ENCODE measurements at places on chromosomes 7 and 10.

GRCh38 chr7:125316466-125316865, 386.8 kb upstream of the POT1 start:
- H3K36me3 ChIP-seq = no peaks in the 10 kb centered on the region
- H3K27me3 ChIP-seq = no peaks in the 10 kb centered on the region
- no peak overlapping the region for H3K4me3 ChIP-seq
- no peaks in the 10 kb centered on the region for H3K4me1 ChIP-seq

DNA sequence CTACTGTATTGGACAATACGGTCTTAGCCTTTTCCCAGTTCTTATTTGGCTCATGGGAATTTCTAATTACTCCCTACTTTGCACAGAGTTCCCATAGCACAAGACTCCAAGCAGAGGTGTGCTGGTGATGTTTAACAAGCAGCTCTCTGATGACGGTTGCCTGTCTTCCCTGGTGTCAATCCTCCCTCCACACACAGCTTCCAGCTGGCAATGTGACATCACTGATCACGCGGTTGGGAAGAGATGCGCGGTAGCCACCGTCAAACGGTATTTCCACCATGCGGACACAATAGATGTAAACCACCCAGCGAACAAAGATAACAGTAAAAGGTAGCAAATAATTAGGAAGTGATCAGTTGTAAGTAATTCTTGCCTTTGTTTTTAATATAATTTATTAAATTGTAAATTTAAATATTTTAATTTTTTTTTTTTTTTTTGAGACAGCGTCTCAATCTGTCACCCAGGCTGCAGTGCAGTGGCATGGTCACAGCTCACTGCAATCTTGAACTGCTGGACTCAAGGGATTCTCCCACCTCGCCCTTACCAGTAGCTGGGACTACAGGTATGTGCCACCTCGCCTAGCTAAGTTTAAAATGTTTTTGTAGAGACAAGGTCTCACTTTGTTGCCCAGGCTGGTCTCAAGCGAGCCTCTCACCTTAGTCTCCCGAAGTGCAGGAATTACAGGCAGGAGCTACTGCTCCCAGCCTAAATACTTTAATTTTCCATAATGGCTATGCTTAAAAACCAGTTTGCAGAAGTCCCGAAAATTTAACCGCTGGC, 36.3 kb upstream of the IL15RA start:
- DNase-seq = no peak
- peak overlapping the region; percentile 80 for H3K27ac ChIP-seq
- H3K4me3 ChIP-seq = no peak overlapping the region
- no peaks in the 10 kb centered on the region for H3K27me3 ChIP-seq
- peaks cover 4% of the 10 kb centered on the region for H3K4me1 ChIP-seq

DNA sequence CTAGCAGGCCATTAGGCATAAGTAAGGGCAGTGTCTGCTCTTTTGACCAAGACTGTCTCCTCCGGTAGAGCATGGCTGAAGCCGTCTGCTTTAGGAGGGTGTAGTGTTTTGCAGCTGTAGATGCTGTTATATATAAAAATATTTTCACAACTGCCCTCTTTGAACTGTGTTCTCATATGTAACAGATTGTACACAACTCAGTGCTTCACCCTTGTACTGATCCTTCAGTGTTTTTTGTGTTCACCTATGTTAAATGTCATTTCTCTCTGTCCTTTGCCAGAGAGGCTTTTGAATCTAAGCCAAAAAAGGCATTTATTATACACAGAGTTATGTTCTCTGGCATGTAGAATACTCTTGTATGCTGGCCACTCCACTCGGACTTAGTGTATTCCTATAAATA, 135.5 kb downstream of the BICC1 start:
- no peak overlapping the region for H3K4me3 ChIP-seq
- H3K36me3 ChIP-seq = no peaks in the 10 kb centered on the region
- H3K27ac ChIP-seq = no peak overlapping the region
- H3K27me3 ChIP-seq = no peaks in the 10 kb centered on the region
- no peak for DNase-seq

DNA sequence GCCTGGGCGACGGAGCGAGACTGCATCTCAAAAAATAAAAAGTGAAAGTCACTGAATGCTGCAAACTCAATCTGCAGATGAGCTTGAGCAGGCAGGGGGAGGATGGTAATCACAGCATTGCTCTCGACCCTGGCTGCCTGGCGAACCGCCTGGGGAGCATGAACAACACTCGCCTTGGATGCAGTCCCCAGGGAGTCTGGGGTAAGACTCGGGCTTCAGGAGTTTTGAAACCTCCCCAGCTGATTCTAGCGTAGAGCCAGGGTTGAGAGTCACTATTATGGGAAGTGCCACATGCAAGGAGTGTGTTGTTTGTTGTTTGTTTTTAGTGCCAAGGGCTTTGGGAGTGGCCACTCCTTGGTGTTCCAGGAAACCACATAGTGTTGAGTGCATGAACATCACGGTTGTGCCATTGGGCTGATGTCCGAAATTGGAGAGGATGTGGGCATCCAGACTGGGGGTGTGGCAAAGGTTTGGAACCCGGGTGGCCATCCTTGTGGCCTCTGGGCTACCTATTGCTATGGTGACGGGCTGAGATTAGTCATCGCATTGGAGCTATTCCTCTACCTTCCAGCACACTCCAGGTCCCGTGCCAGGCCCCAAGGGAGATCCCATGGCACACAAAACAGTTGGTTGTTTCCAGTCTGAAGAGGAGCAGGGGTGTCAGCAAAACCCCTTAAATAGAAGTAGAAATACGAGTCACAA, 92.6 kb downstream of the RGS10 start:
- peak overlapping the region; percentile 17 for H3K4me3 ChIP-seq
- H3K36me3 ChIP-seq = peaks cover 18% of the 10 kb centered on the region
- DNase-seq = no peak
- no peak overlapping the region for H3K27ac ChIP-seq
- peaks cover 21% of the 10 kb centered on the region for H3K4me1 ChIP-seq
- no peaks in the 10 kb centered on the region for H3K27me3 ChIP-seq

DNA sequence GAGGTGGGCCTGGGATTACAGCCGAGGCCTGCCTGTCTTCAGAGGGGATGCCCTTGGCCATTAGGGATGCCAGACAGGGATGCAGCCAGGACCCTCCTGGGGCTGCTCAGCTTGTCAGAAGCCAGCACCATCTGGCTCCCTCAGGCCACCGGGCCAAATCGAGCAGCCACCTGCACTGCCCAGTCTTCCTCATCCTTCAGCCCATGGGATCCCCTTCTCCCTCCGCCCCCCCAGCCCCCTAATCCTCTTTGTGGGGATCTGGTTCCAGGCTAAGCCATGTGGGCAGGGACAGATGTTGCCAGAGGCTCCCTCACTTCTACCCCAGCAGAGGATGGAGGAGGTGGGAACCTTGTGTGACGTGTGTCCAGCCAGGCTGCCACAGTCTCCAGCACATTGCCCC, 137.4 kb upstream of the PPIF start:
- DNase-seq = no peak
- no peak overlapping the region for H3K4me3 ChIP-seq
- H3K4me1 ChIP-seq = peaks cover 7% of the 10 kb centered on the region

GRCh38 chr7:129828989-129829736, 123.6 kb downstream of the UBE2H start:
- H3K4me3 ChIP-seq = no peak overlapping the region
- peaks cover 4% of the 10 kb centered on the region for H3K36me3 ChIP-seq
- DNase-seq = no peak
- H3K27ac ChIP-seq = no peak overlapping the region
- H3K27me3 ChIP-seq = no peaks in the 10 kb centered on the region
- H3K4me1 ChIP-seq = peaks cover 17% of the 10 kb centered on the region

DNA sequence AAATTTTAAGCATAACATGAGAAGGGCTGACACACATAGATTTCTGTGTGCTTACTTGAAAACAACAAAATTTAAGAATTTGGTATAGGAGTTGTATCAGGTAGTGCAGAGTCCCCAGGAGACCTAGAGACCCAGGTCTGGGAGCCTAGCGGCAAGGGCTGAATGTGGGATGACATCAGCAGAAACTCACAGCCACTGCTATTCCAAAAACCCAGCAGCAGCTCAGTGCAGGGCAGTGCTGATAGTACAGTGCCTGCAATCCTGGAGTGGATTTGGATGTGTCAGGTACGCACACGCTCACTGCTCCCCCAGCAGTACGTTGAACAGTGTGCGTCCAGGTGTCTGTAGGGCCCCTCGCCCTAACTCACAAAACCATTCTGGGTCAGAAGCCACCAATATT, 87.1 kb downstream of the EGFR start:
- peaks cover 18% of the 10 kb centered on the region for H3K27me3 ChIP-seq
- H3K4me1 ChIP-seq = no peaks in the 10 kb centered on the region
- H3K4me3 ChIP-seq = no peak overlapping the region
- no peak overlapping the region for H3K27ac ChIP-seq
- H3K36me3 ChIP-seq = no peaks in the 10 kb centered on the region

- H3K4me1 ChIP-seq = no peaks in the 10 kb centered on the region
- no peak overlapping the region for H3K27ac ChIP-seq
- H3K27me3 ChIP-seq = peaks cover 10% of the 10 kb centered on the region
- no peaks in the 10 kb centered on the region for H3K36me3 ChIP-seq
These were observed 25.0 kb upstream of the CNNM1 start for GRCh38 chr10:99303899-99304861.

GRCh38 chr10:91745090-91745831, 53.0 kb upstream of the TNKS2 start:
- peaks cover 3% of the 10 kb centered on the region for H3K36me3 ChIP-seq
- H3K27ac ChIP-seq = no peak overlapping the region
- DNase-seq = no peak
- no peaks in the 10 kb centered on the region for H3K4me1 ChIP-seq
